Suprapubic skin (tissue), 4 donors: ENCODE measurements at places on chromosomes 6 and 20.

- no peak for DNase-seq
Observed at GRCh38 chr6:10276106-10276505, 138.8 kb downstream of the TFAP2A start.

DNA sequence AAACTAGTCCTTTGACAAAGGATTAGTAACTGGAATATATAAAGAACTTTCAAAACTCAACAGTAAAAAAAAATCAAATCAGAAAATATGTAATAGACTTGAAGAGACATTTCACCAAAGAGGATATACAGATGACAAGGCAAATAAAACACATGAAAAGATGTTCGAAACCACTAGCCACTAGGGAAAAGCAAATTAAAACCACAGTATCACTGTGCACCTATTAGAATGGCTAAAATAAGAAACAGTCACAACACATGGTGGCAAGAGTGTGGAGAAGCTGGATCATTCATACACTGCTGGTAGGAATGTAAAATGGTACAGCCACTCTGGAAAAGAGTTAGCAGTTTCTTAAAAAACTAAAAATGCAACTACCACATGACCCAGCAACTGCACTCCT, 14.9 kb downstream of the ZBTB2 start:
- no peak for DNase-seq

DNA sequence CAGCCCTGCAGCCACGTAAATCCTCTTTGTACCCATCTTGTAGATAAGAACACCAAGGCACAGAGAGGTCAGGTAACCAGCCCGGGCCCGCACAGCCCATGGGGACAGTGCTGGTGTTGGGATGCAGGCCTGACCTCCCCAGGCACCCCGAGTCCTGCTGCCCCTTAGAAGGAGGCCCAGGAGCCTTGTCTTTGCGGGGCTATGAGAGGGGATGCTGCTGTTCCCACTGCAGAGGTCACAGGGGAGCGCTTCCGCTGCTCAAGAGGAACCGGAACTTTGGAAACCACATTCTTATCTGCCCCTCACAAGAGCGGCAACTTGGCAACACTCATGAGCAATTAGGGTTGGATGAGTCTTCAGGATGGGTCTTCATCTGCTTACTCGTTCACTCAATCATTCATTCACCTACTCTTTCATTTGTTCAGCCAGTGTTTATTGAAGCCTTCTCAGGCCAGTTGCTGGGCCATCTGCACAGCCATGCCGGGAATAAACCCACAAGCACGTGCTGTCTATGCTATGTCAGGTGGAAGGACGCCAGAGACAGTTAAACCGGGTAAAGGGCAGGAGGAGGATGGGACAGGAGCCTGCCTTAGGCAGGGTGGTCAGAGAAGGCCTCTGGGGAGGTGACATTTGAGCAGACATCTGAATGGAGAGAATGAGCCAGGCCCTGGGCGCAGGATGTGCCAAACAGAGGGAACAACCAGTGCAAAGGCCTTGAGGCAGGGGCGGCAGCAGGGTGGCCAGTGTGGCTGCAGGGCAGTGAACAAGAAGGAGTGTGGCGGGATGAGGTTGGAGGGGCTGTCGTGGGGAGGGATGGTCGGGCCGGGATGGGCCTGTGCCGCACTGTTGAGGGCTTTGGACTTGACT, 60.8 kb downstream of the RBM38 start:
- no peak for DNase-seq

- DNase-seq, result no peak
Observed at GRCh38 chr6:109221543-109222195, 126.4 kb downstream of the CEP57L1 start.

- no peak for DNase-seq
Observed at GRCh38 chr6:113172531-113172966, 684.6 kb upstream of the MARCKS start.

- DNase-seq, result no peak
Observed at GRCh38 chr6:65719101-65719500, 12.1 kb upstream of the EYS start.

- no peak for DNase-seq
Observed at GRCh38 chr20:62357681-62358080, 9.4 kb downstream of the LAMA5 start.

DNA sequence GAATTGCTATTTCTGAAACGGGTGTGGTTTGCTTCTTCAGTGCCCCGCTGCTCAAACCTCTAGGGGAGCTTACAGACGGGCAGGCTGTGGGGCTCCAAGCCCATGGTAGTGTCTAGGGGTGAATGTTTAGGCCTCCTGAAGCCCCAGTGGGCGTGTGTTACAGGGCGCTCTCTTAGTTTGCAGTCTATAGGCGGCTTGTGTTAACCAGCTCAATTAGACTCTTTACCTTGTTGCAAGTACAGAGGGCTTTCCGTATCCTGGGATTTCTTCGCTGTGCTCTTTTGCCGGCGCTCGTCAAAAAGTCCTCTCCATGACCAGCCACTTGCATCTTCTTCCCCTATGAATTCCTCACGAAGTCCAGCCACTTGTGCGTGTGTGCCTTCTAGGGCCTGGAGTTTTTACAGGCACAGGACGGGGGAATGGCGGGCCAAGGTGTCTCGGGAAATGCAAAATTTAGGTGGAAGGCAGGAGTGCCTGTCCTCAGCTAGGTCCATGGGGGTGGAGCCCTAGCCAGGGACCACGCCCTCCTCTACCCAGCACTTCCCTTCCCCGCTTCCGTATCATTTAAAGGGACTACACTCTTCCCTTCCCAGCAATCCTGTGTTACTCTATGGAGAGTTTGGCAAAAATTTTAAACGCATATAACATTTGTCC, 94.5 kb downstream of the HTR1B start:
- no peak for DNase-seq

- DNase-seq, result no peak
Observed at GRCh38 chr20:13684566-13685222, 46.0 kb upstream of the TASP1 start.

- no peak for DNase-seq
Observed at GRCh38 chr20:58344741-58345140, 35.2 kb downstream of the RAB22A start.

DNA sequence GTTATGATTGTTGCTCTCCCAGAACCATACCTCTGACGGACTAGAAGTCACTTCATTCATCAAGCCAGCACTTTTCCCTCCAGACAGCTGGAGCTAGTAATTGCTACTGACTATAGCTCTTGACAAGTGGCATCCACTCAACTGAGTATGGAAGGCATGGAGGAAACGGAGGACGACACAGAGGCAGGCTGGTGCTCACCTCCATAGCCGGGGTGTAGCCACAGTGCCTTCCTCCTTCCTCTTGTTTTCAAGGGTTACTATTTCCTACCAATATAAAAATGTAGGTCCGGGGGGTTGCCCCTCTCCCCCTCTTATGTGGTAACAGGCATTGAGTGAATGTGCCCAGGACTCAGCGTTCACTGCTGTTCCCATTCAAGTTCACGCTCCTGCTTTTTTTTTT, 23.5 kb upstream of the FOXC1 start:
- DNase-seq, result peak; percentile 44

DNA sequence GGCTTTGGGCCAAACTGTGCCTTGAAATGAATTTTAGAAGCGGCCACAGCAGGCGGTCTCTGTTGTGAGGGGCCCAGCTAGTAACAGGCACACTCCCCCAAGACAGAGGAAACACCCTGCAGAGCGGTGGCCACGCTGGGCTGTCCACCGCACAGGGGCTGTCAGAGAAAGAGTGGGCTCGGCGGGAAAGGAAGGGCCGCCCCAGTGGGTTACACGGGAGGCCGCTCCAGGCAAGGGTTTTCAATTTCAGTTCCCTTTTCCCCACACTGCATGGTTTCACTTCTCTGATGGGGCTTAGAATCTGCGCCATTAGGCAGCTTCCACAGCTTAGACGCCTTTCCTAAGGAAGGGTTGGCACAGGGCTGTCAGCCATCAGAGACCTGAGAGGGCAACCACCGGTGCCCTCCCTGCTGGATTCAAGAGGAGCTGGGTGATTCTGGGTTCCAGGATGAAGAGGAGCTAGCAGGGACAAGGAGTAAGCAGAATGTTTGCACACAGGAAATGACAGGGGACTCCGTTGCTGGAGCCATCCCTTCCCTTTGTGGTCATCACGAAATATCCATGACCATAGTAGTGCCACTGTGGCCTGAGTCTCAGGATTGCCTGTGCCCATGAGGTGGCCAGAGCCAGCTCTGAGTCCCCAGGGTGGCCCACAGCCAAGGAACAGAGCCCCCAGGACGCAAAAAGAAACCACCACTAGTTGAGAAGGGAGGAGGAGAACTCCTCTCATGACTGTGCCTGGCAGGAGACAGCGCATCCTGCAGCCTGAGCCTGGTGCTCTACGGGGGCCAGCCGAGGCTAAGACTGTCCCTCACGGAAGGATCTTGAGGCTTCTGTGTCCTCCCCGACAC, 282.7 kb downstream of the NRN1 start:
- peak; percentile 56 for DNase-seq

- DNase-seq, result no peak
Observed at GRCh38 chr6:21831521-21832291, 238.2 kb downstream of the SOX4 start.

DNA sequence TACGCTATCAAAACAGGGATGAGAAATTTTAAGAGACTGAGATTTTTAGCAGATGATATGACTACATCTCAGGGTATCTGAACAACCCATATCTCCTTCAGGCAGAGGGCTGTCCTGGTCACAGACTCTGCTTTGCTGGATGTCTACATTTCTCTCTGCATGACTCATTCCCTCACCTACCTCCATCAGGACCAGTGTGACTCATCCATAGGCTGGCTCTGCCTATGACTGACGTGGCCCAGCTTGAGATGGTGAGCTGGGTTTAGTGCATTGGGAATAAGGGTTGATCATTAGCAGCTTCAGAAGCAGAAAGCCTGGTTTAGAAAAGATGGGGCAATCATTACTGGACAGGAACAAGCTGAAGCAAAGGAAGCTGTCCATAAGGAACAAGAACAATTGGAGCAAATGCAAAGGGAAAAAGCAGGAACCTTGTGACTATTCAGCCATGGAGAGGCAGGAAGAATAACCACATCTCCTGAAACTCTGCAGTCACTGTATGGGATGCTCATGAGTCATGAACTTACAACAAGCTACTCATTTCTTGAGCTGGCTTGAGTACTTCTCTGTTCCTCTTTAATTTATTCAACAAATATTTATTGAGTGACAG, 86.4 kb upstream of the CBLN4 start:
- DNase-seq, result no peak

DNA sequence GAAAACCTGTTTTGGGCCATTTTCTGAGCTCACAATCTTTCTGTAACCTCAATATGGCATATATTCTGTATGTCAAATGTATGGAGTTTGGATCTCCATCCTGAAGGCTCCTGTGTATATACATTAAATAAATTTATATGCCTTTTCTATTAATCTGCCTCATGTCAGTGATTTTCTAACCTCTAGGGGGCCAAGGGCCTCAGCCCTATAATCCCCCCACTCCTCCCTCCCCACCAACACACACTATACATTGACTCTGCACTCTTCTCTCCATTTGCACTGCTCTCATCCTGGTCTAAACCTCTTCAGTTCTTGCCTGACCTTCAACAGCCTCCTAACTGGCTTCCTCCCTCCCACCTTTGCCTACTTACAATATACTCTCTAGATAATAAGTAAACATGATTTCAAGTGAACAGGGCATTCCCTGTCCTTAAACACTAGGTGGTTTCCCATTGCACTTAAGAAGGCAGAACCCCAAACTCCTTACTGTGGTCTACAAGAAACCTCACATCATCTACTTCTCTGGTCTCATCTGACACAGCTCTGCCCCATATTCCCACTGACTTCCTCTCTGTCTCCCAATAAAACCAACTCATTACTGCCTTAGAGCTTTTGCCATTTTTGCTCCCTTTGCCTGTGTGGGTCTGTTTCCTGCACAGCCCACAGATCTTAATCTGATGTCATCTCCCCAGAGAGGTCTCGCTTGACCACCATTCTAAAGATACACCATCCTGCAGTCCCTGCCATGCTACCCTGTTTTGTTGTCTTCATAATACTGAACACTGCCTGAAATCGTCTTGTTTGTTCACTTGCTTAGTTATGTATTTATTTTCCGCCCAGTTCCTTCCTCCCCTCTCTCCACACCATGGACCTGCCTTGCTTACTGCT, 213.7 kb downstream of the SYNE1 start:
- no peak for DNase-seq

- DNase-seq, result no peak
Observed at GRCh38 chr20:60300374-60300773, 342.2 kb downstream of the CDH26 start.

DNA sequence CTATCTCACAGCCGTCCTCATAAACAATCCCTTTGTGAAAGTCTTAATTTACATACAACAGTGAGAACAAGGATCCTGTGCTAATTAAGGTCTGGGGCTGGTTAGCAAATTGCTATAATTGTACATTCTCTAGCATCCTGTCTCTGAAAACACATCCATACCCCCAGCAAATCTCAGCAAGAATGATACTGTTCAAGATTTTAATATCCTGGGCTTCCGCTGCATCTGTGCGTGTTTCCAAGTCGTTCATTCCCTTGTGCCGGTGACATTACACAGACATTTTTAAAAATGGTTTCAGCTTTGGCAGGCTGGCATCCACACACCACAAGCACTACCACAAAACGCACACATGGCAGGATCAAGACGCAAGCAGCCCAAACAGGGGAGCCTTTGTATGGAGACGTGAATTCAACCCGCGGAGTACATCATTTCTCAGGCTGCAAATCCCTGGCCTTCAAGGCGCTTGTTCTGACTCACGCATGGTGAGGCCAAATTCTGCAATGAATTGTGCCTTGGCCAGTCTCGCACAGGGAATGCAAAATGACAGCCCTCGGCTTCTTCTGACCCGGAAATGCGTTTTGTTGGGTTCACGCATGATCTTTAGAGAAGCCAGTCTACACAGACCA, 20.3 kb downstream of the ZMYND8 start:
- no peak for DNase-seq

DNA sequence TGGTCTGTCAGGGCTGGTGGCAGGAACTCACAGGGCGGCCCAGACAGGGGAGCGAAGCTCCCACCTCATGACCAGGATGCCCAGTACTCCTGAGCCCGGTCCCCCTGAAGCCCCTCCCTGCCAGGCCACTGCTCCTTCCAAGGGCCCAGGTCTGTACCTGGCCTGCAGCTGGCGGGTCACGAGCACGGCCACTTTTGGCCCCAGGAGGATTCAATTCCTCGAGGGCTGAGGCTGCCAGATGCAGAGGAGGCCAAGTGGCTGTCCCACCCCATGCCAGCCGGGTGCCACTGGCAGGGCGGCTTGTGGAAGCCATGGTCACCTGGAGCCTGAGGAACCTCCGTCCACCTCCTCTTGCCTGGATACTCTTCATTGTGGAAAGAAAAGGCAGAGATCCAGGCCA, 17.4 kb downstream of the PMEPA1 start:
- DNase-seq, result no peak

- no peak for DNase-seq
Observed at GRCh38 chr6:25002326-25003091, 66.7 kb upstream of the RIPOR2 start.
